ENCODE measurements at places on chromosomes 5 and 9.

DNA sequence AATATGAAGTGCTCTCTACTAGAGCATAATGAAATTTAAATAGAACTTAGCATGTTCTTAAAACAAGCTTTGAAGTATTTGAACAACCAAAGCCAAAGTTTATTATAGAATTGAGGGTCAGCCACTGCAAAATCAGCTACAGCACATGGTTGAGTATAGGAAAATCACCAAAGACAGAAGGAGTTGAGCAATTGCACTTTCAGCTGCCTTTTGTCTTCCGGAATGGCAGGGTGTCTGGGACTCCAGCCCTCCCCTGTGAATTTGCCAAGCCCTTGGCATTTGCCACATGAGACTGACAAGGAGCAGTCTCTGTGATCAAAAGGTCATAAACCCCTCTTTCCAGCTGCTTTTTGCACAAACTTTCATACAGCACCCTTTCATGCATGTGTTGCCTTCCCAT, 8.5 kb upstream of the LURAP1L start:
- no peak for DNase-seq

DNA sequence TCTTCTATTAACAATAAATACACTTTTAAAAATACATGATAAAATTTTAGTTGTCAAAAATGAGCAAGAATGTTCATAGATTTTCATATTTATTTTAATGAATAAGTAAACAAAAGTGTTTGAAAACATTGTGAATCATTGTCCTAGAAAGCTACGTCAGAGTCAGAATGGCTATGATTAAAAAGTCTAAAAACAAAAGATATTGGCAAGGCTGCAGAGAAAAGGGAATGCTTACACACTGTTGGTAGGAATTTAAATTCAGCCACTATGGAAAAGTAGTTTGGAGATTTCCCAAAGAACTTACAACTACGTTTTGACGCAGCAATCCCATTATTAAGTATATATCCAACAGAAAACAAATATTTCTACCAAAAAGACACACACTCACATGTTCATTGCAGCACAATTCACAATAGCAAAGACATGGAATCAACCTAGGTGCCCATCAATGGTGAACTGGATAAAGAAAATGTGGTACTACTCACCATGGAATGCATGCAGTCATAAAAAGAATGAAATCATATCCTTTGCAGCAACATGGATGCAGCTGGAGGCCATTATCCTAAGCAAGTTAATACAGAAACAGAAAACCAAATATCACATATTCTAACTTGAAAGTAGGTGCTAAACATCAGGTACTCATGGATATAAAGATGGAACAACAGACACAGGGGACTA, 49.2 kb upstream of the FBXL17 start:
- DNase-seq, result no peak

DNA sequence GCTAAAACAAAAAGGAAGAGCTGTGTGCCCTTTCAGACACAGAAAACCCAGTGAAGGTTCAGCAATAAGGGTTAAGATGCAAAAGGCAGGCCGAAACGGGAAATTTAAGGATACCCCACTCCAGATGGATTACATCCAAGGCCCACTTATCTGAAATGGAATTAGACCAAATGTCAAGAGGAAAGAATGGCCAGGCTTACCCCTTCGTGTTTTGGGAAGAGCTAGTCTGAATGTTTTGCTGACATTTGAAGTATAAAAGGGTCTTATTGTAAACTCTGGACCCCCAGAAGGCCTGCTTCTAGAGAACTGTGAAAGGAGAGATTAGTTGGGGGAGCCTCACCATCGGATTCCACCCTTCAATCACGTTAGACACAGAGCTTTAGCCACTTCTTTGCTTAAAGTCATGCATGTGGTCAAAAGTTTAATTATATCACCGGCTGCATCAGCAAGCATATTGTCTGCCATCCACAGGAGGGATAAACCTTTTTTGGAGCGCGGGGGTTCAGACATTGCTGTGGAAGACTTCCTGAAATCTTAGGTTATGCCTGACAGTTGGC, 93.3 kb downstream of the EFNA5 start:
- no peak for DNase-seq

- no peak for DNase-seq
These were observed 75.0 kb downstream of the NSG2 start for GRCh38 chr5:174120401-174121005.

DNA sequence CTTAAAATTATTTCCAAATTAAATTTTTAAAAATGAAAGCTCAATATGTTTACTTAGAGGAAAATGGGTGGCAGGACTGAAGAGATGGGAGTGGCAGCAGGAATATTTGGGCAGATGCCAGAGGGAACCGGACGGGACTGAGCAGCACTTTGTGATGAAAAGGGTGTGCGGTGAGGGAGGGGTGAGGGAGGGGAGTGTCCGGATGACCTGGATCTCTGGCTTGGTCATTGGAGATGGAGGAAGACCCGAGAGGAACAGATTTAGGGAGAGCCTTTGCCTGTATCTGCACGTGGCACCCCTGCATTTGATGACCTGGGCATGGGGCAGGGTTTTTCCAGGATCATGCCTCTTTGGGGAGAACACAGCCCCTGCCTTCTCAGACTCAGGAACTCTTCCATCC, 201.1 kb upstream of the MVB12B start:
- DNase-seq, result no peak

GRCh38 chr5:36796155-36796554, 80.4 kb upstream of the NIPBL start:
- DNase-seq, result no peak

- peak; percentile 27 for DNase-seq
These were observed 55.3 kb upstream of the IL17B start for GRCh38 chr5:149434162-149435014.

DNA sequence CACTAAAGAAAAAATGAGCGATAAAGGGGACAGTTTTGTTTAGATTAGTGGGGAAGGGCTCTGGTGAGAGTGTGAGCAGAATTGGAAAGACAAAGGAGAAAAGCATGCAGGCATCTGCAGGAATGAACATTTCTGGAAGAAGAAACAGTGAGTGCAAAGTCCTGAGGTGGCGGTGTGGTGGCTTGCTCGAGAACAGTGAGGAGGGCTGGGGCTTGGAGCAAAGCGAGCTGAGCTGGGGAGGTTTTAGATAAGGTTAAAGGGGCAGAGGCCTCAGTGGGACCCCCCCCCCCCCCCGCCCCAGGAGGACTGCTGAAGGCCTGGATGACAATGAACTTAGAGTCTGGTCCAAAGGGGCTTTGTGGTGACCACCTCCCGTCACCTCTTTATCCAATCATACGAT, 202.7 kb upstream of the MVB12B start:
- no peak for DNase-seq

GRCh38 chr5:141880961-141881801, 3.0 kb upstream of the PCDH1 start:
- no peak for DNase-seq
